Neural cell (in vitro differentiated cells): ENCODE measurements at places on chromosomes 7 and 10. TPM values are rescaled to one million over a fixed set of nuclear protein-coding genes. Genes with fewer than 3 reads are reported as not detected.

The LLCFC1 gene
- not detected in 2 replicates for polyA plus RNA-seq

The LRRD1 gene
- 2.6 and 2.7 TPM in 2 replicates for polyA plus RNA-seq

The GPR26 gene
- 8.0 and 8.1 TPM in 2 replicates for polyA plus RNA-seq

The GPR15LG gene
- not detected in 2 replicates for polyA plus RNA-seq

The EDRF1 gene
- 54.1 and 68.1 TPM in 2 replicates for polyA plus RNA-seq

The TMEM176B gene
- 1.9 and 3.0 TPM in 2 replicates for polyA plus RNA-seq

The TWIST1 gene
- polyA plus RNA-seq, result not detected in 2 replicates

The SLC39A12 gene
- not detected in 2 replicates for polyA plus RNA-seq

The CEP41 gene
- 47.0 and 47.5 TPM in 2 replicates for polyA plus RNA-seq

The LRRTM3 gene
- polyA plus RNA-seq, result 3.2 and 3.4 TPM in 2 replicates

The CADPS2 gene
- 5.0 and 5.9 TPM in 2 replicates for polyA plus RNA-seq

The ERVW-1 gene
- polyA plus RNA-seq, result not detected in 2 replicates

The SPDYE8 gene
- polyA plus RNA-seq, result 0.63 and 3.3 TPM in 2 replicates

The ADCK2 gene
- 18.3 and 20.2 TPM in 2 replicates for polyA plus RNA-seq

The CYP2C8 gene
- polyA plus RNA-seq, result 5.1 TPM in 2 replicates

The AKR1C2 gene
- 162 and 170 TPM in 2 replicates for polyA plus RNA-seq

The THSD7A gene
- polyA plus RNA-seq, result 18.1 and 18.5 TPM in 2 replicates

The NODAL gene
- polyA plus RNA-seq, result 0.46 TPM in 1 of 2 replicates, not detected in the other

The RBM33 gene
- 53.2 and 53.9 TPM in 2 replicates for polyA plus RNA-seq

The CCDC172 gene
- not detected in 2 replicates for polyA plus RNA-seq

The ABCA13 gene
- 0.20 TPM in 1 of 2 replicates, not detected in the other for polyA plus RNA-seq

The FXYD4 gene
- not detected in 2 replicates for polyA plus RNA-seq

The ABCF2 gene
- polyA plus RNA-seq, result 32.7 and 45.8 TPM in 2 replicates

The USP6NL gene
- 36.0 and 39.9 TPM in 2 replicates for polyA plus RNA-seq

The TMEM178B gene
- polyA plus RNA-seq, result 40.7 and 44.9 TPM in 2 replicates

The TAS2R5 gene
- 5.1 and 9.4 TPM in 2 replicates for polyA plus RNA-seq

The RPEL1 gene
- not detected in 2 replicates for polyA plus RNA-seq

The GIMAP8 gene
- not detected in 2 replicates for polyA plus RNA-seq
